ENCODE measurements at places on chromosomes 11 and 22.

DNA sequence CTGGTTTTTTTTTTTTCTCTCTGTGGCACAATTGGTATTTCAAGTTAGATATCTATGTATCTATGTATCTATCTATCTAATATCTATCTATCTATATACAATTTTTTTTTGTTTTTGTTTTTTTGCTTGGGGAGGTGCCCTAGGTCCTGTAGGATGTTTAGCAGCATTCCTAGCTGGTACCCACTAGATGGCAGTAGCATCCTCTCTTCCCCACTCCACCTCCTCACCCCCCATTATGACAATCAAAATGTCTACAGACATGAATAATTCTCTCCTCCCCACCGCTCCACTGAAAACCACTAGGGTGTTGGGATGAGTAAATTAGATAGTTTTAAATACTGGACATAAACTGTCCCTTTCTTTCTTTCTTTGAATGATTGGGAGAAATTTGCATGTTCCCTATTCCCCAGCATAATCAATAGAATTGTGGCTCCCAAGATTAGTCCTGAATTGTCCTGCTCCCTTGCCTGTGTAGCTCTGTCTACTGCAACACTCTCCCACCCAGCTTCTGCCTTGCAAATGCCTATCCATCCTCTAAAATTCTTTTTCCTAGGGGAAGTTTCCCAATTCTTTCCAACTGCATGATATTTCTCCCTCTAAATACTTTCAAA, 1152.4 kb downstream of the LRRC4C start:
- no peak for DNase-seq

DNA sequence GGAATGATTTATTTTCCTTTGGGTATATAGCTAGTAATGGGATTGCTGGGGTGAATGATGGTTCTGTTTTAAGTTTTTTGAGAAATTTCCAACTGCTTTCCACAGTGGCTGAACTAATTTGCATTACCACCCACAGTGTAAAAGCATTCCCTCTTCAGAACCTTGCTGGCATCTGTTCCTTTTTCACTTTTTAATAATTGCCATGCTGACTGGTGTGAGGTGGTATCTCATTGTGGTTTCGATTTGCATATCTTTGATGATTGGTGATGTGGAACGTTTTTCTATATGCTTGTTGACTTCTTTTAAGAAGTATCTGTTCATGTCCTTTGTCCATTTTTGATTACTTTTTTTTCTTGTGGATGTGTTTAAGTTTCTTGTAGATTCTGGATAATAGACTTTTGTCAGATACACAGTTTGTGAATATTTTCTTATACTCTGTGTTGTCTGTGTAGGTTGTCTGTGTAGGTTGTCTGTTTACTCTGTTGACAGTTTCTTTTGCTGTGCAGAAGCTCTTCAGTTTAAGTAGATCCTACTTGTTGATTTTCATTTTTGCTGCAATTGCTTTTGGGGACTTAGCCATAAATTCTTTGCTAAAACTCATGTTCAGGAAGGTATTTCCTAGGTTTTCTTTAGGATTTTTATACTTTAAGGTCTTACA, 291.8 kb upstream of the DDI1 start:
- no peak for DNase-seq

GRCh38 chr11:86440843-86441242, 66.2 kb downstream of the CCDC81 start:
- DNase-seq, result no peak

- DNase-seq, result no peak
Measured at GRCh38 chr22:41302811-41303210, 1.5 kb downstream of the ZC3H7B start.

All from activated CD4-positive, CD25-positive, alpha-beta regulatory T cell (primary cell).